ENCODE measurements at places on chromosomes 4 and X.
A peak's percentile ranks its signal among the peaks of the same experiment; 100 is the strongest.

DNA sequence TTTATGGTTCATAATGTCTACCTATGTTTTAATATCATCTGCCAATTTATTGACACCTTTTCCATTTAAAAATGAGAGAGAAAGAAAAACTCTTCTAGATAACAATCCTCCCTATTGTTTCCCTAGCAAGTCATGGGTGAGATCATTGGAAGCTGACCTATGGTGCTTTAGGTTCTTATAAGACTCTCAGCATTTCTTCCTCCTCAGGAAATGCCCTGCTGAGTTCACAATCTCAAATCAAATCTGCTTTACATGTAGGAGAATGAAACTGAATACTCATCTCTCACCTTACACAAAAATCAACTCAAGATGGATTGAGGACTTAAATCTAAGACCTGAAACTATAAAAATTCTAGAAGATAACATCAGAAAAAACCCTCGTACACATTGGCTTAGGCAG is 267.4 kb downstream of the RAPGEF2 start:
- no peak for DNase-seq

- DNase-seq, result no peak
These were observed at the start of gene EGF for GRCh38 chr4:109912706-109913595. EGF (plus strand) TSS chr4:109912883; CDS start chr4:109913336, 453 bp downstream.

DNA sequence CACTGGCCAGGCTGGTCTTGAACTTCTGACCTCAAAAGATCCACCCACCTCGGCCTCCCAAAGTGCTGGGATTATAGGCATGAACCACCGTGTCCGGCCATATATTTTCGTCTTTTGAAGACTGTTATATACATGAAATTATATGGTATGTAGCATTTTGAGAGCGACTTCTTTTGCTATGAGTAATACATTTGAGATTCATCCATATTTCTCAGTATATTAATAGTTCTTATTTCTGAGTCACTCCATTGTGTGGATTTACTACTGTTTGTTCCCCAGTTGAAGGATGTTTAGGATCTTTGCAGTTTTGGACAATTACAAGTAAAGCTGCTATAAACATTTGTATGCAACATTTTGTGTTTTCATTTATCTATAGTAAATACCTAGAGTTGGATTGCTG is 34.9 kb downstream of the GNL3L start:
- no peak for DNase-seq

- no peak for DNase-seq
These were observed 152.3 kb downstream of the LRBA start for GRCh38 chr4:150862829-150863228.

- no peak for DNase-seq
These were observed 37.5 kb upstream of the RASGEF1B start for GRCh38 chr4:81509191-81509590.

GRCh38 chrX:19675731-19676130 is 160.4 kb upstream of the MAP3K15 start:
- no peak for DNase-seq

DNA sequence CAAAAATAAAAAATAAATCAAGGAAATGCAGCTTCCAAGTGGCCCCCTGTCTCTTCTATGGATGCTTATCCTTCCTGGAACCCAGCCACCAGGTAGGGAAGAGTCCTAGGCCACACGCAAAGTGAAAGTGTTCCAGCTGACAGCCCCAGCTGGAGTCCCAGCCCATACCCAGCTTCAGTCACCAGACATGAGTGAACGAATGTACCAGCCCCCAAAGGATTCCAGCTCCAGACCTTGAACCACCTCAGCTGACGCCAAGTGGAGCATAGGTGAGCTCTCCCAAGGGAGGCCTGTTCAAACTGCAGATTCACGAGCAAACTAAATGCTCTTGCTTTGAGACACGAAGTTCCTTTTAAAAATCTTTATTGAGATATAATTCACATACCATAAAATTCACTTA is 62.0 kb downstream of the BCOR start:
- DNase-seq, result no peak

GRCh38 chr4:15233264-15233597 is 194.6 kb upstream of the C1QTNF7 start:
- DNase-seq, result no peak

GRCh38 chr4:100849319-100849718 is 331.5 kb upstream of the EMCN start:
- no peak for DNase-seq

- DNase-seq, result no peak
These were observed 267.1 kb downstream of the ARHGAP24 start for GRCh38 chr4:85741921-85742591.

DNA sequence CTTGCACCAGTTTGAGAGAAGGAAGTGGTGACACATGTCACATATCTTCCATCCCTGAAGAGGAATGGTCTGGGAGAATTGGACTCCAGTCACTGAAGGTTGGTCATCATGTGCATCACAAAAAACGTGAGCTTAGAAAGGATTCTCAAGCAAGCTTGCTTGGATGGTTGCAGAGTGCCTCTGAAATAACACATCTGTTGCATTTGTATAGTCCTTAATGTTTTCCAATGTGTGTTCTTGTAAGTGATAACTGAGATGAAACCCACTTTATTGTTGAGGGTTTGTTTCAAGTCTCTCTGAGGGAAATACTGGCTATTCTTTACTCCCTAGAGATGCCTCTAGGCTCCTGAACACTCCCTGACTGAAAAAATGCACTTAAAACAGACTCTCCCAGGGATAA is 184.5 kb upstream of the MBNL3 start:
- DNase-seq, result no peak

DNA sequence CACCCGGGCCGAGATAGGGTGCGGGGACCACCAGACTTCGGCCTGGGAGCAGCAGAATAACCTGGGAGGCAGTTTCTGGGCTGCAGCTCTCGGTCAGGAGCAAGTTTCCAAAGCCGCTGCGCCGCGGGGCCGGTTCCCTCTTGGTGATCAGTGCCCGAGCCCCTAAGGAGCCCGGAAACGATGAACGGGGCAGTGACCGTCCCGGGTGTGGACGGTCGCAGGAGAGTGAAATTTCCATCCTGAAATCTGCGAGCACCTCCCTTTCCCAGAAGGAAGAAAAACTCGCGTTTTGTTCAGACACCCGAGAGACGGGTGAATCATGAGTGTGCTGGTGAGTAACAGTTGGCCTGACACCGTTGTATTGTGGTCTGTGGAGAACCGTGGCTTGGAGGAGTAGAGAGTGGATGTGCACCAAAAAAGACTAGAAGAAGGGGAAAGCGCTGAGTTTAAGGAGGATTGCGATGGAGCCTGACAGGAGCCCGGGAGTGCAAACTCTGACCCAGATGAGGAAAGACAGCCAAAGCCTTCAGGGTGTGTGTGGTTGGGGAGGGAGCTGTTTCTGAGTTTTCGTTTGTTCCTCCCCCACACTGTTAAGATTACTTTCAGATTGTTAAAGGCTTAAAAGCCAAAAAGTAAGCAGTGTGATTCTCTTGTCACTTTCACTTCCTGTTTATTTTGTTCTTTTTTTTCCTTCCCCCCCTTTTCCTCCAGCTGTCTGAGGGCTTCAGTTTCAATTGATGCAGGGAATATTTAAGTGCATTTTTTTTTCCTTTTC is 828 bp downstream of the MCUB start:
- DNase-seq, result peak; percentile 80

- DNase-seq, result no peak
These were observed 15.8 kb upstream of the UBE2K start for GRCh38 chr4:39682138-39682537.

GRCh38 chr4:108540536-108540935 is 79.8 kb upstream of the RPL34 start:
- no peak for DNase-seq

DNA sequence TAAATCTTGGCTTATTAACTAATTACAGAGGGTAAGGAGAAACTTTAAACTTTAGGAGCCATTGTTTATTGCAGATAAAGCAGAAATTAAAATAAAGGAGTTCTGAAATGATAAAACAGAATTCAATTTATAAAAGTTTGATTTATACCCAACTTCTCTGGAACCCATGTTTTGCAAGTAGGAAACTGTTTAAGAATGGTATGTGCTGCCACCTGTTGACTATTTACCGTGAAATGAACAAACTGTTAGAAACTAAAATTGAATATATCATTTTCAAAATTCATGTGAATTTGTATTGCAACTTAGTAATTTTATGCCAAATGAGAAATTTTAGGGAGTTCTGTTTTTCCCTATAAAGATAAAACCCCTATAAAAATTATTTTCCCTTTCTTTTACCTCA is 11.0 kb upstream of the TBC1D8B start:
- no peak for DNase-seq

GRCh38 chr4:188214861-188215260 is 75.6 kb downstream of the TRIML1 start:
- no peak for DNase-seq

DNA sequence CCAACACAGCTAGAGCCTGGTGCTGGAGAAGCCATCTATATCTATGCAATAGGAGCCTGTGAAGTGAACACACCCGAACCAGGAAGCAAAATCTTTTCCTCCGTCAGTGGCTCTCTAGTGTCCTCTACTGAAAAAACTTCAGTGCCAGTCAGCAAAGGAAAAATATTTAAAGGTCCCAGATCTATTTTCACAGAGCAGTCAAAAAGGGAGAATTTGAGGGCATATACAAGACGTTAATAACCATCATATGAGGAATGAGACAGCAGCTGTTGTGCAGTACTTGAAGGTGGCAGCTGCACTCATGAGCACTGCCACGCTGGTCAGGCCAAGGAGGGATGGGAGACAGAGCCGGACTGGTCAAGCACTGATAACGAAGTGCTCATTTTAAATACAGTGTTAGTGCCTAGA is 14.4 kb downstream of the MCUB start:
- no peak for DNase-seq

Measured in GM06990 (cell line).